HEK293T (cell line): ENCODE measurements at places on chromosomes 11 and 22.

- no peak for DNase-seq
These were observed 1.0 kb upstream of the FKBP2 start for GRCh38 chr11:64239662-64240434.

- no peak for DNase-seq
These were observed 6.8 kb upstream of the PIM3 start for GRCh38 chr22:49953680-49954344.

DNA sequence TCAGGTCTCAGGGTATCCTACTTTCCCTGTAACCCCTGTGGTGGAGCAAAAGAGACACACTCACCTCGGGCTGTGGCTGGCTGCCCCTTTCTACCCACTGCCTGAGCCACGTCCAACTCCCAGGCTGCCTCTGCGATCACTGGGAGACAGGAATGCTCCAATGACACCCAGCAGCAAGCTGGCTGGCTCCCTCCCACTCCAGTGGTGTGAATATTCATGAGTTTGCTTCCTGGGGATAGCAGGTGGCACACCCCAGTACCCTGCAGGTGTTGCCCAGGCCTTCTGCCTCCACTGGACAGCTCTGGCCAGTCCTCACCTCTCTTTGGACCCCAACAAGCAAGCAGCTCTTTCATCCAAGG lies 9.7 kb downstream of the GAL3ST1 start:
- DNase-seq = no peak

DNA sequence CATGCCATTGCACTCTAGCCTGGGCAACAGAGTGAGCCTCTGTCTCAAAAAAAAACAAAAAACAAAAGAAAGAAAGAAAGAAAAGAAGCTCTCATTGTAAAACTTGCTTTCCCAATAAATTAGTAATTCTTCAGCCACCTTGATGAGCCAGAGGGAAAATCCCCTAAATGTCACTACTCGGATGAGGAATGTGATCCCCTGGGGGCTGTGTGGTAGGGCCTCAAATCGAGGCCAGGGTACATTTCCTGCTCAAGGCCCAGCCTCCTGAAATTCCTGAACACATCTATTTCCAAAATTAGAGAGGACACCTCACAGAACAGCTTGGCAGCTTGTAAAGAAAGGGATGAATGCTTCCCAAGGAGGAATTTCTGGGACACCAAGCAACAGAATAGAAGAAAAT lies 147.1 kb upstream of the SESN3 start:
- DNase-seq = no peak
